ENCODE measurements at places on chromosomes 7 and 10.

DNA sequence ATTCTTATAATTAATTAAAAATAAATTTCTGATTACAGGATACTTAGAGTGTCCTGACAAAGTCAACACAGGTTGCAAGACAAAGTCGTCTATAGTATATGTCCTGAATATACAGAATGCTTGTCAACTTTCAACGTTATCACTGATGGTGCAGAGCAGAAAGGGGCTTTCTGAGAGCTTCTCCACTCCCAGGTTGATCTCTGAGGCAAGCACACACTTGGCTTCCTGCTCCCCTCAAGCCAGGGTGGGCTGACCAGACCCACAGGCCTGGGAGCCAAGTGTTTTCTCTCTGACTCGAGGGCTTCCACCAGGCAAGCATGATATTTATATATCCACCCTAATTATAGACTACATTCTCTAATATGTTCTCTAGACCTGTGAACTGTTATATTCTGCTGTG lies 448.9 kb downstream of the SH2D4B start:
- DNase-seq, result no peak

DNA sequence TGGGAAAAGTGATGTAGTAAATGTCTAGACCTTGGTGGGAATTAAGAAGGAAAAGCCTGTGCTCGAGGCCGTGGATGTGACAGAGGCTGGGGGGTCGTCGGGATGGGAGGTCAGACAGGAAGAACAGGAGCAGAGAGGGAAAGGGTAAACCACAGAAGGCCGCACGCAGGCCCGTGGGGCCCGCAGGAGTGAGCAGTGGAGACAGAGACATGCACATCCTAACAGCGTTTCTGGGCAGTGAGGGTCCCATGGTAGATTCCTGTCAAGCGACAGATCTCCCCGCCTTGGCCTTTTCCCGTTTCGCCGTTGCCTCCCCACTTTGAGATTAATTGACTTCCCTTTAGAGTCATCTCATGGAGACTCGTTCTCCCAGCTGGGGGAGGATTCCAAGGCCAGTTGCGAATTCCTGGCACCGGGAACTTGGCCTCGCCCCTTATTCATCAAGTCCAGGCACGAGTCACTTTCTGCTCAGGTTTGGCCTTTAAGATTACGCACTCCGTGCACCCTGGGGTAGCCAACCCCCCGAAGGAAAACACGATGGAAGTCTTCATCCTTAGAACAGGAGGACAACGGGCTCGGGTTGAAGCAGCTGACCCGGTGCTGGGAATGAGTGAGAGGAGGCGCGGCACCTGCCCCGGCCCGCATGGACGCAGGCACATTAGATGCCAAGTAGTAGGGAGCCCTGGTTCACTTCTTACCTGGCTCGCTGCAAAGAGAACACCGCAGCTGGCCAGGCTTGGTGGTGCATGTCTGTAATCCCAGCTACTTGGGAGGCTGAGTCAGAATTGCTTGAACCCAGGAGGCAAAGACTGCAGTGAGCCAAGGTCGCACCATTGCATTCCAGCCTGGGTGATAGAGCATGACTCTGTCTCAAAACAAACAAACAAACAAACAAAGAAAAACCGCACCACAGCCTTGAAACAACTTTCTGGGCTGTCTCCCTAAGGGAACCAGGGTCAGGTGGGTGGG lies 315.2 kb upstream of the SHH start:
- DNase-seq, result no peak

GRCh38 chr7:123612024-123612423 lies 10.4 kb downstream of the ASB15 start:
- DNase-seq, result no peak

DNA sequence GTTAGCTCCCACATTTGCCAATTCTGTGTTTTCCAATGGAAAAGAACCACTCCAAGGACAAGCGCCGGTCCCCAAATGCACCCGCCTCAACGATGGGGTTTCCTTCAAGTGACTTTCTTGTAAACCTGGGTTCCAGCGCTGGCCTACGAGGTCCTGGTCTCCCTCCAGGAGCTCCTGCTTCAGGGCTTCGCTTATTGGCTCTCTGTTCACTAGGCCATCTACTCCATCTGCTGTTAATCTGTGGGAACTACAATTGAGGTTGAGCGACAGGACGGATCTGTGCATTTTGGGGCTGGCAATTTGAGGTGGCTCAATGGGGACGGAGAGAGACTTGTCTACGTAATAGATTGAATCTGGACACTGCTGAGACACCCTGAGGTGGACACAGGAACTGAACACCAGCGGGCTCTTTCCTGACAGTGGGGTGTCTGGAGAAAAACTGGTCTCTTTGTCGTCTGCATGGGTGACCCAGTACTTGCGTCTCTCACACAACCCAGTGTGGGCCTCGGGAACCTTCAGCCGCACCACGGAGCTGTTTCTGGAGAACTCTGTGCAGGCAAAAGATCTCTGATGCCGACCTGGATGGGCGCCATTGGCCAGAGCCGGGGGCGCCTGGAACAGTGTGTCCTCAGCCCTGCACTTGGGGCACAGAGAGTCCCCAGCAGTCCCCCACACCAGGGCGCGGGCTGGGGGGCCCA lies 115.9 kb upstream of the ADAM12 start:
- no peak for DNase-seq

GRCh38 chr7:4208086-4208485 lies 474.0 kb upstream of the FOXK1 start:
- DNase-seq, result no peak

DNA sequence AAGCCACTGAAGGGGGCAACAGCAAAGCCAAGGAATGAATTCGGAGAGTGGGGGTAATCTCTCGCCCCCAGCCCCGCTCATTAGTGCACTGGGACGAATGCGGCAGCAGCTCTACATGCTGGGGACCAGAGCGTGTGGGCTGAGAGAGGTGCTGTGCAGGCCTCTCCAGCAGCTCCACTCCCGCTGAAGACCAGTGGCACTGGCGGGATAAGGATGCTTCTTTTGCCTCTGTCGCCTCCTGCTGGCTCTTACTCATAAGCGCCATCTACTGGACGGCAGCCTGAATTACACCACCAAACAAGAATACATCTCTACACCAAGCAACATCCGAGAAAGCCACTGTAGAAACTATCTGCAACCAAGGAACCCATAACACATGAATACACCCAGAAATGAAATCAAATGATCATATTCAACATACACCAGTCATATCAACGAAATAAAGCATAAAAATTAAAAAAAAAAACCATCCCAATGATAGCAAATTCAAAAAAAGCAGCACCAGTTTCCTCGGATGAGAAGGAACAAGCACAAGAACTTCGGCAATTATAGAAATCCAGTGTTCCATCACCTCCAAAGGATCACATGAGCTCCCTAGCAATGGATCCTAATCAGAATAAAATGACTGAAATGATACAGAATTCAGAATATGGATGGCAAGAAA lies 79.0 kb upstream of the TMEM168 start:
- DNase-seq, result peak; percentile 11
